ENCODE measurements at places on chromosomes 3 and 15. TPM values are rescaled to one million over a fixed set of nuclear protein-coding genes. Genes with fewer than 3 reads are reported as not detected.

PLD1 gene
- 29.5 TPM for total RNA-seq

CCR3 gene
- not detected for total RNA-seq

PLAAT1 gene
- under 0.01 TPM for total RNA-seq

CMTM7 gene
- 10.0 TPM for total RNA-seq

DUOXA1 gene
- total RNA-seq, result 0.29 TPM

TMCC1 gene
- total RNA-seq, result 25.0 TPM

APEH gene
- 98.8 TPM for total RNA-seq

PLCB2 gene
- total RNA-seq, result under 0.01 TPM

TMEM87A gene
- 85.8 TPM for total RNA-seq

IGSF11 gene
- total RNA-seq, result under 0.01 TPM

RPP25 gene
- total RNA-seq, result 6.2 TPM

ACTRT3 gene
- 4.3 TPM for total RNA-seq

C3orf85 gene
- total RNA-seq, result not detected

DNA sequence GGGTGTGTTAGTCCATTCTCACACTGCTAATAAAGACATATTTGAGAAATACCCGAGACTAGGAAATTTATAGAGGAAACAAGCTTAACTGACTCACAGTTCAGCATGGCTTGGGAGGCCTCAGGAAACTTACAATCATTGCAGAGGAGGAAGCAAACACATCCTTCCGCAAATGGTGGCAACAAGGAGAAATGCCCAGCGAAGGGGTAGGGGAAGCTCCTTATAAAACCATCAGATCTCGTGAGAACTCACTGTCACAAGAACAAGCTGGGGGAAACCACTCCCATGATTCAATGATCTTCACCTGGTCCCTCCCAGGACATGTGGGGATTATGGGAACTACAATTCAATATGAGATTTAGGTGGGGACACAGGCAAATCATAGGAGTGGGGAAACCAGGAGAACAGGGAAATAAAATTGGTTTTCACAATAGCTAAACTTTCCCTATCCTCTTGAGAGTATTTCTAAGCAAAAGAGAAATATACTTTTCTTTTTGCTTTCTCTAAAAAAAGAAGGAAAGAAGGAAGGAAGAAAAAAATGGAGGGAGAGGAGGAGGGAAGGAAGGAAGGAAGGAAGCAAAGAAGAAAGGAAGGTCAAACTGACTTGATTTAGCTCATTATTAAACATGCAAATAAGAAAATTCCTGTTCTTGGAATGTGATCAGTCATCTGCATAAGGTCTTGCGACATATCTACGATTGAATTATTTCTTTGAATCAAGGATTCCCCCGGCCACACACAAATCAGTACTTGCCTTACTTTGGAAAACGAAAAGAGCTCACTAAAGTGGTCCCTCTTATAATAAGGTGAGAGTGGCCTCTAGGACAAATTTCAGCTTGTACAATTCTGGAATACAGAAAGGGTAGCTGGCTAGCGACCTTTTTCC is 75.2 kb downstream of the LIPC start:
- no peaks in the 10 kb centered on the region for H3K4me1 ChIP-seq
- DNase-seq, result no peak
- H3K27me3 ChIP-seq, result peaks cover 3% of the 10 kb centered on the region
- H3K36me3 ChIP-seq, result no peaks in the 10 kb centered on the region

DNA sequence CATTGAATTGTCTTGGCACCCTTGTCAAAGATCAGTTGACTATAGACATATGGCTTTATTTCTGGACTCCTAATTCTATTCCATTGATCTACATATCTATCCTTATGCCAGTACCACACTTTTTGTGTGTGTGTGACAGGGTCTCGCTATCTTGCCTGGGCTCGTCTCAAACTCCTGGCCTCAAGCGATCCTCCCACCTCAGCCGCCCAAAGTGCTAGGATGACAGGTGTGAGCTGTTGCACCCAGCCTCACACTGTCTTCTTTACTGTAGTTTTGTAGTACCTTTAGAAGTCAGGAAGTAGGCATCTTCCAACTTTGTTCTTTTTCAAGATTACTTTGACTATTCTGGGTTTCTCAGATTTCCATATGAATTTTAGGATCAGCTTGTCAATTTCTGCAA is 24.3 kb downstream of the CDAN1 start:
- H3K27me3 ChIP-seq, result no peaks in the 10 kb centered on the region
- H3K36me3 ChIP-seq, result no peaks in the 10 kb centered on the region
- no peak overlapping the region for H3K27ac ChIP-seq
- H3K4me3 ChIP-seq, result no peak overlapping the region
- no peak for DNase-seq
- peaks cover 4% of the 10 kb centered on the region for H3K4me1 ChIP-seq

DNA sequence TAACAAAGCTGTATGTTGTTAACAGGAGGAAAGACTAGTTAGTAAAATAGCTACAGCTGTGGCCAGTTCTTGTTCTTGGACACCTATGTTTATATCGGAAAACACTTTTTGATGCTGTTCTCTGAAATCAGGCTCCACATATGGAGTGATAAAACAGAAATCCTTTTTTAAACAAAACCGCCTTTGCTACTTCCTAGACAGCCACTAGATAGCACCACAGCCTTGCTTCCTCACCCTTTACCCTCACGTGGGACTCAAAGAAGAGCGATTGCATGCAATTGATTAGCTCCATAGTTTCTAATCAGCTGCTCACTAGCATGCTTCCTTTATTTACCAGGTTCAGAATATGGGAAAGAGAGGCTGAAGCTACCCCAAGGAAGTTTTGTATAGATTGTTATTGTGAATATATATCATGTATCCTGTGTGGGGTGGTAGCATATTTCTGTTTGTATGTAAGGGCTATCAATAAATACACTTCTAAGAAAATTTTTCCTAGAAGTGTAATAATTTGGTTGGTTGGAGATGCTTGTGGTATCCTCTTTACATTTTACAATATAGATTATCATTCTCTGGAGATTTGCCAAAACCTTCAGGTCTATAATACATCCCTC is 4.3 kb upstream of the MTFMT start:
- H3K27ac ChIP-seq, result no peak overlapping the region
- no peaks in the 10 kb centered on the region for H3K27me3 ChIP-seq
- no peaks in the 10 kb centered on the region for H3K36me3 ChIP-seq
- no peak overlapping the region for H3K4me3 ChIP-seq
- DNase-seq, result peak; percentile 82
- peaks cover 3% of the 10 kb centered on the region for H3K4me1 ChIP-seq

- no peaks in the 10 kb centered on the region for H3K27me3 ChIP-seq
- no peaks in the 10 kb centered on the region for H3K4me1 ChIP-seq
- H3K36me3 ChIP-seq, result no peaks in the 10 kb centered on the region
- H3K27ac ChIP-seq, result no peak overlapping the region
These were observed 5.5 kb upstream of the COLQ start for GRCh38 chr3:15527031-15527459.

DNA sequence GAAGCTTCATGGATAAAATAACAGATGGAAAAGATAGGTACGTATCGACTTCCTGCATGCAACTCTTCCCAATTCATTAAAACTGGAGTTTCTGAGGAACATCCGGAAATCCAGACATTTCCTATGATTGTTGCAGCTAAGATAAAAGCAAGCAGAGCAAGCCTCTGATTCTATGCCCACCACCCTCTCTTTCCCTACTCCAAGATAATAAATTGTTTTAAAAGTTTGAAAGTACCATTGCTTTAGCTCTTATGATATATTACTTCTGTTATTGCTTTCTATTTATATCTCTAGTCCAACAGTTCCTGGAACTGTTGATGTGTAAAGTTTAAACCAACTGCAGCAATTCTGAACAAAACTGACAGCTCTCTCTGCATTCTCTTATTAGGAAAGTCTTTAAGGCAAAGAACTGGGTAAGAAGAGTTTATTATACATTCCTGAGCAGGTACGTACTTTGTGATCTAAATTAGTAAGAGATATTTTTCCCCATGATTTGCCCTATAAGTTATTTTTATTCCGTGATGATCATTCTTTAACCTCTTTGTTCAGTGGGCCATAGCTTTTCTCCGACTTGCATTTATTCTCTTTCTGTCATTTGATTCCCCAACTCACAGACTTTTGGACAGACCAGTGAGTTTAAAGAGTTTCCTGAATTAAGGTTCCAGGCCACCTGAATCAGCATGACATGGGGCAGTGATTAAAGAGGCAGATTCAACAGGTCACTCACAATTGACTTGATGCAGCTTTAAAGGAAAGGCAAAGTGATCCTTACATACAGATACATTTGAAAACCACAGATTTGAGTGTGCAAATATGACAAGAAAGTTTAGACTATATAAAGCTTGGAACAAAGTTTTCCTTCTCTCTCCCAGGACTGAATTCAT is 94.2 kb upstream of the THRB start:
- H3K36me3 ChIP-seq, result no peaks in the 10 kb centered on the region
- DNase-seq, result no peak
- no peaks in the 10 kb centered on the region for H3K4me1 ChIP-seq
- H3K4me3 ChIP-seq, result no peak overlapping the region
- H3K27ac ChIP-seq, result no peak overlapping the region
- no peaks in the 10 kb centered on the region for H3K27me3 ChIP-seq

- H3K4me1 ChIP-seq, result peaks cover 12% of the 10 kb centered on the region
- H3K27me3 ChIP-seq, result no peaks in the 10 kb centered on the region
- H3K4me3 ChIP-seq, result no peak overlapping the region
- no peak for DNase-seq
- H3K27ac ChIP-seq, result no peak overlapping the region
- H3K36me3 ChIP-seq, result no peaks in the 10 kb centered on the region
These were observed 84.3 kb downstream of the MECOM start for GRCh38 chr3:169579116-169579710.

- H3K4me1 ChIP-seq, result peaks cover 37% of the 10 kb centered on the region
- H3K27me3 ChIP-seq, result no peaks in the 10 kb centered on the region
- no peak overlapping the region for H3K27ac ChIP-seq
- H3K36me3 ChIP-seq, result no peaks in the 10 kb centered on the region
These were observed 56.0 kb upstream of the SLC4A7 start for GRCh38 chr3:27540231-27540630.

DNA sequence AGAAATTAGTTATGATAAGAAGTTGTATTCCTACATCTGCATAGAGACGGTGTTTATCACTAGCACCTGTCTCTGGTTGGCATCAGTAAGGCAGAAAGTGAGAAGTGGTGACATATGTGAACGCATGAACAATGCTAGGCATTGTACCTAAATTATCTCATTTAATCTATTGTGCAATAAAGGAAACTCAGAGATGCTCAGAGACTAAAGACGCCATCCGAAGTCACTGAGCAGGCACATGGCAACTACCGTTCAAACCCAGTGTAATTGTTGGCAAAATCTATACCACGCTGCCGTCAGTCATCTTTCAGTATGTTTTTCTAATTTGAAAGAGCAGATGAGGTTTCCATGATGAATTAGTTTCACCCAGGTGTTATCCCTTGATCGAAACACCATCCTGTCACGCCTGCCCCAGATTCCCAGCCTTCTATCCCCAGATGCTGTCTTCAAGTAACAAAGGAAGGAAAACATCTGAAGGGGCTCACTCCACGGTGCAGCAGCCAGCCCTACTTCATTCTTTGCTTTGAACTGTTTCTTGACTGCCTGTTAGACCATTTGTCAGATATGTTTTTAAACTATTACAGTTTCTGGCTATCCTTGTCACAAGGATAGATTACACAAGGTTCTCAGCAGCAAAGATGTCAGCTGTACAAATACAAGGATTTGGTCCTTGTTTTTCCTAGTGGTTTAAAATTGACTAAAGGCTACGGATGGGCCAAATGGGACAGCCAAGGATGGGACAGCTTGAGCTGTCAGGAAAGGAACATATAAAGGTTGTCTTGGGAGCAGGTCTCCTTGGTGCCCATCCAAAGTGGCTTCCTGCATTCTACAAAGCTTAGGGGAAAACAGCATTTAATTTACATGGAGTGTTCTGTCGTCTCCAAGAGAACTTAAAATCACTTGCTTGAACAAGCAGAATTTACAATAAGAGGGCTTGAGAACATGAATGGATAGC is 99.1 kb downstream of the TMEM108 start:
- H3K27ac ChIP-seq, result no peak overlapping the region
- no peaks in the 10 kb centered on the region for H3K27me3 ChIP-seq
- peaks cover 2% of the 10 kb centered on the region for H3K4me1 ChIP-seq
- no peak overlapping the region for H3K4me3 ChIP-seq
- DNase-seq, result no peak

- no peak overlapping the region for H3K27ac ChIP-seq
- H3K27me3 ChIP-seq, result no peaks in the 10 kb centered on the region
- H3K4me3 ChIP-seq, result no peak overlapping the region
- H3K36me3 ChIP-seq, result no peaks in the 10 kb centered on the region
These were observed 150.0 kb downstream of the NFKBIZ start for GRCh38 chr3:101999177-101999779.

DNA sequence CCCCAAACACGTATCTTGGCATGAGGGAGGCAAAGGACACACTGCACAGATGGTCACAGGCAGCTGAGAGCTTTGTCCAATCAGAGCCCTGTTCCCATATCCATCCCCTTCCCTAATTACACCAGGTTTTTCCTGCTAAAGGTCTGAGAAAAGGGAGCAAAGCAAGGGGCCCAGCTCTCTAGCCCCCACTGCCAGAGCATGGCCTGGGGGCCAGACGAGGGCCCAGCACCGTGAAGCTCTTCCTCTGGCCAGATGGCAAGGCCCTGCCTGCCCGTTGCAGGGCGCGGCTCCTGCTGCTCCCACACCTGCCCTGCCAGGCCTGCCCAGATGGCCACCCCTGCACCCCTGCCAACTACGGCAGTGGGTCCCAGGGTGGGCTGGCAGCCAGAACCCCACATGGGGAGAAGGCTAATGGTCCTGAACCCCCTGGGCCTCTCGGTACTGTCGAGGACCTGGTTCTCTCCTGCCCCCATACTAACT is 3.2 kb downstream of the SHF start:
- DNase-seq, result peak; percentile 57
- H3K27ac ChIP-seq, result no peak overlapping the region
- H3K36me3 ChIP-seq, result no peaks in the 10 kb centered on the region
- H3K4me1 ChIP-seq, result peaks cover 16% of the 10 kb centered on the region
- peaks cover 18% of the 10 kb centered on the region for H3K27me3 ChIP-seq

- H3K4me3 ChIP-seq, result no peak overlapping the region
- H3K4me1 ChIP-seq, result peaks cover 7% of the 10 kb centered on the region
- no peaks in the 10 kb centered on the region for H3K27me3 ChIP-seq
- no peak overlapping the region for H3K27ac ChIP-seq
These were observed 34.4 kb downstream of the DET1 start for GRCh38 chr15:88512078-88512477.

- H3K4me1 ChIP-seq, result peaks cover 12% of the 10 kb centered on the region
- no peaks in the 10 kb centered on the region for H3K27me3 ChIP-seq
- no peak overlapping the region for H3K4me3 ChIP-seq
- peak; percentile 22 for DNase-seq
- no peak overlapping the region for H3K27ac ChIP-seq
These were observed 16.9 kb downstream of the ANPEP start for GRCh38 chr15:89797678-89798201.

GRCh38 chr15:98547275-98547674 is 101.1 kb upstream of the IGF1R start:
- peaks cover 9% of the 10 kb centered on the region for H3K27me3 ChIP-seq
- no peak for DNase-seq
- H3K36me3 ChIP-seq, result no peaks in the 10 kb centered on the region
- no peak overlapping the region for H3K4me3 ChIP-seq
- H3K4me1 ChIP-seq, result peaks cover 9% of the 10 kb centered on the region
